LHCN-M2 (cell line): ENCODE measurements at places on chromosomes 16 and 17. TPM values are rescaled to one million over a fixed set of nuclear protein-coding genes. Genes with fewer than 3 reads are reported as not detected.

SPEM3 gene
- total RNA-seq = not detected in 2 replicates

KRTAP9-4 gene
- not detected in 2 replicates for total RNA-seq

DNA sequence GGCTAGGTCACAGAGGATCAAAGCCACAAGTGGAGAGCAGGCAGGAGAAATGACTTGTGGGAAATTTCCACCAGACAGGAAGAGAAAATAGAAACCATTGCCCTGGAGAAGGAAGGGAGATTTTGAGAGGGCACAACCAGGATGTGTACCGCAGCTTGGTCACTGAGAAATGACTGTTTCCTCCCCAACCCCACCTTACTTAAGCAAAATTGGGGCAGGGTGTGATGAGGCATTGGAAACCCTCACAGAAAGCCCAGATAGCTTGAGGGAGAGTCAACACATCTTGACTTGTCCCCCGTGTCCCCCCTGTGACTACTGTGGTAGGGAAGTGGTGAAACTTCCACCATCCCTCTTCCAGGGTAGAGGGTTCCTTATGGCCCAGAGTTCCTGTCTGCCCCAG, 113.5 kb upstream of the FAM20A start:
- no peak for DNase-seq

DNA sequence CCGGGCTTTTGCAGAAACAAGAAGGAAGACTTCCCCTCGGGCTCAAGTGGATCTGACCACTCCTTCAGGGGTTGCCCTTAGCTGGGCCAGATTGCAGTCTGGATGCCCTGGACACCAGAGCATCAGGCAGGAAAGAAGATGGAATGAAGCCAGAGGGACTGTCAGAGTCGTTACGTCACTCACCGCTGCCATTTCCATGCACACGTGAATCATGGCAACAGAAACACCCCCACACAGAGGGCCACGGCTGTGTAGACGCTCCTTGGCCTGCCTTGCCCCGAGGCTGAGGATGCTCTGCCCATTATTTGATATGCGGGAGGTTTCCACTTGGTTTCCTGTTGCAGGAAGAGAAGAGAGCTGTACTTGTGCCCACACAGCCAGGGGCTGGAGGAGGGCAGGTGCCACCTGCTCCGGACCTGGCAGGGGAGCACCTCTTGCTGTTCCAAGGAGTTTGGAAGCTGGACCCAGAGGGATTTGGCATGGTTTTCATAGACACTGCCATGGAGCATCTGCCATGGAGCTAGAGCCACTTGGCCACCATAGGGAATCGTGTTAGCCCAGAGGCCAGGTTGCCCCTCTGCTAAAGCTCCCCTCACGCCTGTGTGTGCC, 29.4 kb downstream of the RBFOX3 start:
- DNase-seq = no peak

ECI1 gene
- total RNA-seq = 30.9 and 44.5 TPM in 2 replicates

DNA sequence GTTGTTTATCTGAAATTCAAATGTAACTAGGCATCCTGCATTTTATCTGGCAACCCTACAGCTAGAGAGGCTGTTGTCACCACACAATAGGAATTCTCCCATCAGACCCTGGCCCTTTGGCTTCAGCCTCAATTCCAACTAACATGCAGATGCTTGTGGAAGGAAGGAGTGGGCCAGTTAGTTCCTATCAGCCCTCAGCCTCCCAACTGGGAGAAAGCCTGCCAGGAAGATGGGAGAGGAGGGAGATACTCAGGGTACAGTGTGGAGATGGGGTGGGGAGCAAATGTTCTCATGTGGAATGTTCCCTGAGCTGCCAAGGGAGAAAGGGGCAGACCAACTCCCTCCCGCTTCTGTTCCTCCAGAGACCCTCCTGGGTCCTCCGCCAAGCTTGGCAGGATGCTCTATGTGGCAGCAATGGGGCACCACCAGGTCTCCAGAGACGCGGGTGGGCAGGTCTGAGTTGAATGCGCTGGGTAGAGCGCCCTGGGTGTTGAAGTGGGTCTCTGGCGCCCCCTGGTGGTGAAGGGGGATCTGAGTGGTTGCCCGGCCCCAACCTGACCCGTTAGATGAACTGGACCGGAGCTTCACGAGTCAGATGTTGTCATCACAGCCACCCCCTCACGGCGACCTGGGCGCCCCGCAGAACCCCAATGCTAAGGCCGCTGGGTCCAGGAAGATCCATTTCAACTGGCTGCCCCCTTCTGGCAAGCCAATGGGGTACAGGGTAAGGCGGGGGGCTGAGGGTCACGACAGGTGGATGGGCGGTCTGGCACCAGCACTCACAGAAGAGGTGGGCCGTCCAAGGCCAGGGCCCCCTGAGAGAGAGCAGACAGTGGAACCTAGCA, 15.2 kb downstream of the GALK1 start:
- DNase-seq = peak; percentile 59

GRCh38 chr16:83964684-83965443, 3.2 kb upstream of the NECAB2 start:
- DNase-seq = no peak

- no peak for DNase-seq
Measured at GRCh38 chr16:307691-308312, 24.8 kb downstream of the PDIA2 start.

TBX6 gene
- total RNA-seq = 0.29 and 1.5 TPM in 2 replicates

KRTAP2-2 gene
- not detected in 2 replicates for total RNA-seq

- no peak for DNase-seq
Measured at GRCh38 chr16:84648595-84649510, 542 bp downstream of the KLHL36 start.

DNA sequence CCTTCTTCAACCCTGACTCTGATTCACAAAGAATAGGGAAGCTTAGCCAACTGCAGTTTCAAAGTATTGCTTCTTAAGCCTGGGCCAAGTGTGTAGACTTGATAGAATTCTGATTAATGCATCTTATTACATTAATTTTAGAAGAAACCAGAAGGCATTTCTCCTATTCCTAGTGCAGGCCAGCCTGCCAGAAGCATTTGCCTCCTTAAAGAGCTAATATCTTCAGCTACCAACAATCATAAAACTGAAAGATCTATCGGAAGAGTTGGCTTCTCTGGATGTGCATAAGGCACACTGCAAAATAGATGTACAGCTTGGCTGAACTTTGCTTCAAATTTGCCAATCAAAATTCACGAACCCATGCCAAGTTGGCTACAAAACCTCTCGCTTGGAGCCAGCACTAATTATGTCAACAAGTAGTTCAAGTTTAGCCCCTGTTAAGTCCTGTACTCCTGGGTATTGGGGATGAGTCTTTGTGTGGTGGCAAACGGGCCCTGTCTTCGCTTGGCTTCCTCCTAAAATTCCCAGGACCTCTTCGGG, 717.8 kb downstream of the WWOX start:
- DNase-seq = no peak

TP53TG3 gene
- 1.1 TPM in 1 of 2 replicates, not detected in the other for total RNA-seq

- no peak for DNase-seq
Measured at GRCh38 chr17:7191069-7191468, 11.9 kb upstream of the ASGR1 start.

ASPHD1 gene
- 5.0 and 8.9 TPM in 2 replicates for total RNA-seq

- DNase-seq = no peak
Measured at GRCh38 chr17:49358641-49359247, 3.3 kb downstream of the ZNF652 start.

GRCh38 chr17:30346221-30346795, 12.5 kb upstream of the TMIGD1 start:
- no peak for DNase-seq

DNA sequence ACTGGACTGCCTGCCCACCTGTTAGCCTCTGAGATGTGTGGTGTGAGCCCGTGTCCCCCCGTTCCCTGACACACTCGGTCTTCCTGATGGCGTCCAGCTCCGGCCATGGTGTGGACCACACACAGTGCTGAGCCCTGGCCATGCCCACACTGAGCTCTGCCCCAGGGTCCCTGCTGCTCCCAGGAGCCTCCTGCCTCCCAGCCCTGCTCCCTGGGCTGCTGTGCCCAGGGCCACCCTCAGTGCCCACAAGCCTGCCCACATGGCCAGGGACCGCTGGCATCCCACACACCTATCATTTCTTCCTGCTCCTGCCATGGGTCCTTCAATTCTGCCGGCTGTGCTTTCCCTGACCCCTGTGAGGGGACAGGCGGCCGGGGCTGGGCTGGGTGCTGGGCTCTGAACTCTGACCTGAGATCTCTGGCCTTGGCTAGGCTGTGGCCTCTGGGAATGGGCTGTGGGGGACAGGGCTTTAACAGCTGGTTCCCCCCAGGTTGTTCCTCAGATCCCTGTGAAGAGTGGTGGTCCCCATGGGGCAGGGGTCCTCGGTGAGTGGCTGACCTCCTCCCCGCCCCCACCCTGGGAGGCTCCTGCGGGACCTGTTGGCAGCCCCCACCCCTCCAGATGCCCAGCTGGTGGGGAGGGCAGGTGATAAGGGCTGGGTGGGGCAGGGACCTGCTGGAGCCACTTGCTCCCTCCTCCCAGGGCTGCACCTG, 4.0 kb downstream of the CEMP1 start:
- DNase-seq = no peak

TLE7 gene
- total RNA-seq = not detected in 2 replicates

ADAMTS18 gene
- total RNA-seq = 0.06 TPM in 1 of 2 replicates, not detected in the other

RBBP6 gene
- total RNA-seq = 26.0 and 35.3 TPM in 2 replicates

DNA sequence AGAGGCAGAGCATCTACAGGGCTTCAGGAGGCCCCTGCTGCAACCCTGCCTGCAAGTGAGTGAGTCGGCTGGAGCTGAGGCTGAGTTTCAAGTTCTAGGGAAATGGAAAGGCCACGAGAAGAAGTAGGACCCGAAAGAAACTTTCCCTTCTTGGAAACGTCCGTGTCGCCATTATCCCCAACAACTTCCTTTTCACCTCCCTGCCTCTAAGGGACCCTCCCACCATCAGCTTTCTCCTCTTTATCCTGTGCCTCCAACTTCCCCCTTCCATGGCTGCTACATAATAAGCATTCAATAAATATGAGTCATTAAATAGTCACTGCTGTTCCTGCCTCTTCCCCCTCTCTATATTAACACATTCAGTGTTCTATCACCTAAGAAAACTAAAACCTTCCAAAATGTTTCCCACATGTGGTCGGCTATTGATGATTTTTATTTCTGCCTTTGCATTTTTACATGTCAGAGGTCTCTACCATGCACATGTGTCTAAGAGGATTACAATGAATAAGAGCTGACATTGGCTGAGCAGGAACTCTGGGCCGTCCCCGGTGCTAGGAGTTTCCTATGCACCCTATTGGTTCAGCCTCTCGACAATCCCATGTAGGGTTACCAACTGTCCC, 115.9 kb upstream of the TNRC6C start:
- peak; percentile 25 for DNase-seq

DNA sequence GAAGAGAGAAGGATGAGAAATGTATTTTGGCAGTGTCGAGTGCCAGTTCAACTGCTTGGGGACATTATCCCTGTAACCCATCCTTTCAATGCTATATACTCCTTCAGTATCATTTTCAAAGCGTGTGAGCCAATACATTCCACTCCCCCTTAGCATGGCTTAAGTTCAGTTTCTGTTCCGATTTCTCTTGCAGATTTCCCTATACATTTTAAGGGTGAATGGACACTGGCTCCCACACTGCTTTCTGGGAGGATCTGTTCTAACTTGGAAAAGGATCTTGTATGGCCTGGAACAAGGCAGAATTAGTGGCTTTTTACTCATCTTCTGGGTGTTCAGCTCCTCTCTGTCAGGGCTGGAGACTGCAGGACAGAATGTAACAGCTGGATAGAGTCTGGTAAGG, 333.8 kb downstream of the HAPSTR1 start:
- no peak for DNase-seq

- no peak for DNase-seq
Measured at GRCh38 chr17:60840456-60840855, 162.8 kb downstream of the BCAS3 start.

DNA sequence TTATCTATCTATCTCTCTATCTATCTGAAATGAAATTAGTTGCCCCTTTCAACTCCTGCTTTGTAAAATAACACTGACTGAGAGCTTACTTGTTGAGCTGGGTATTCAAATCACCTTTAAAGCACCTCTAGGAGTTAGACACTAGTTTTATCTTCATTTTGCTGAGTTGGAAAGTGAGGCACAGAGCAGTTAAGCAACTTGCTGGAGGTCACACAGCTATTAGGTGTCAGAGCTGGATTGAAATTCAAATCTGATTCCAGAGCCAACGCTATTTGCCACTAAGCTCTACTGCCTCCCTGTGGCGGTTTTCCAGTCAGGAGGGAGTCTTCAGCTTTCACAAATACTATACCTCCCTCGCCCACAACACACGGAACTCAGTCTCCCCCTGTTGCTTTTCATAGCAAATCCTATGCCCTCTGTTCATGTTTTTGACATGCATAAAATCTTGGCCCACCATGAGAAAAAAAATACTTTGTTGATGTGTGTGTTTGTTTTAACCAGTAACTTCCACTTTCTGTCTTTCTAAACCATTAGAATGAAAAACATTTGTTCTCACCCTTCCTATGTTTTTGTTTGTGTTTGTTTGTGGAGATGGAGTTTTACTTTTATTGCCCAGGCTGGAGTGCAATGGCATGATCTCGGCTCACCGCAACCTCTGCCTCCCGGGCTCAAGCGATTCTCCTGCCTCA, 74.8 kb upstream of the SMURF2 start:
- peak; percentile 56 for DNase-seq

DNA sequence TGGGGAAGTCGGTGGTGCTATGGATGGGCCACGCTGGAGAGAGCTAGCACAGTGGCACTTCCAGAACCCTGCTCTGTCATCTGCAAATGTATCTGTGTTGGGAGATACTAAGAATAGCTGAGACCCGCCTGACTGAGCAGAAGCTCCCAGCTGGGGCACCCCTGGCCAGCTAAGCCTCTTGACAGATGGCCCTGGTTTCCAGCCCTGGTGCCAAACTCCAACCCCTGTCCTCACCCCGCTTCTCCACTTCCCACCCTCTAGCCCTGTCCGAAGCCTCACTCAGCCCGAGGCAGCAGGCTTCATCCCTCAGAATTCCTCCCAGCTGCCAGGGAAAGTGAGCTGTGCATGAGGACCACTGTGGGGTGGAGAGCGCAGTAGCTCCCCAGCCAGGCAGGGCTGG, 124.4 kb downstream of the CCDC144A start:
- no peak for DNase-seq

DNA sequence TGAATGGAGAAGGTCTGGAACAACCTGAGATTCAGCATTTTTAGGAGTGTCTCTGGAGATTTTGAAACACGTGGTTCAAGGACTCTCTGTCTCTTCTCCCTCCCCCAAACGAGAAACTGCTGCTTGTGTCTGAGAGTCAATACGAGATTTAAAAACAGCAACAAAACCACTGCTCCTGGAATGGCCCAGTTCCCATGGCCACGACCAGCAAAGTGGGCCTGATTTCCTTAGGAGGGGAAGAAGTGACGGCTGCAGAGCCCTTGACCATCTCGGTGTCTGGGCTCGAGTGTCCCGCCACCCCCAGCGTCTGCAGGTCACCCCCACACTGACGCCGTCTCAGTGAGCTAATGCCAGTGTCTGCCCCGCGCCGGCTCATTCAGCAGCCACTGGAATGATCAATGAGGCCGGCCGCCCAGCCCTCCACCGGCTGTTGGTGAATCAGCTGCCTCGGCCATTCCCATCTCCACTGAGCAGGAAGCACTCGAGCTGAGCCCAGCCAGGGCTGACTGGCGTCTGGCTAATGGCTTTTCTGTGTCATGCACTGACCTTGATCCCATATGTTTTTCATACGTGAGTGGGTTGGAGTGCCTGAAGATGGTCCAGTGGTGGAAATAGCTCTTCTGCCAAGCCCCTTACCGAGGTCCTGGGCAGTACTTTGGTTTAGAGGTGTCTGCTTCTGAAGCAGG, 151.8 kb downstream of the PITPNC1 start:
- DNase-seq = peak; percentile 90

WNK4 gene
- not detected in 2 replicates for total RNA-seq
